ENCODE measurements at places on chromosomes 2 and 18.

DNA sequence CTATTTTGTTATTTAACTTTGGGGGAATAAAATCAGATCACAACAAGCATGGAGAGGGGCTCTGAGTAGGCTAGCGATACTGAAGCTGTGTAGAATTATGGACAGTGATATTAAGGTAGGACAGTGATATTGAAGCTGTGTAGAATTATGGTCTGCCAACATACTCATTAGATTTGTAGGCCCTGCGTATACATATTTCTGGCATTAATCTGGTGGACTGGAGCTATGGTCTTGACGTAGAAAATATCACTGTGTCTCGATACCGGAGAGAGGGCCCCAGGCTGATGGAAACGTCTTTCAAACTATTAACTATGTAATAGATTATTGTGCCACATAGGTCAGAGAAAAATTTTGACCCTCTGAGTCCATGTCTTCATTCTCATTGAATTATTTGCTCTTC lies 511.4 kb downstream of the ADCYAP1 start:
- no peak for DNase-seq

GRCh38 chr2:237570776-237571335 lies 4.5 kb downstream of the PRLH start:
- no peak for DNase-seq

DNA sequence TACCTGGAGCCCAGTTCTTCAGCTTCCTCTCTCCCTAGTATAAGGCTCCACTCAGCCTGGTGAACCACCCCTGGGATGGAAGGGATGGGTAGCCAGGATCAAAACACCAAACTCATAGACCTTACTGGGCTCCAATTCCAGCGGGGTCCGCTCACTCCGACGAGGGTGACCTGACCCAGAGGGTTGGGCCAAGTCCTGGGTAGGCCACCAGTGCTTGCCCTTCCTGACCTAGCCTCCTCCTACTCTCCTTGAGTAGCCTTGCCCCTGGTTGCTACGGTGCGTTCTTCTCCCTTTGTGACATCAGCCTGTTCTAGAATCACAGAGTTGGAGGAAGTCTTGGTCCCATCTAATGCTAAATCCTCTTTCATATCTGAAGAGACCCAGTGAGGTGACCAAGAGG lies 537 bp upstream of the STAT4 start:
- DNase-seq, result no peak

- DNase-seq, result no peak
Observed at GRCh38 chr2:12617366-12617765, 99.4 kb upstream of the TRIB2 start.

DNA sequence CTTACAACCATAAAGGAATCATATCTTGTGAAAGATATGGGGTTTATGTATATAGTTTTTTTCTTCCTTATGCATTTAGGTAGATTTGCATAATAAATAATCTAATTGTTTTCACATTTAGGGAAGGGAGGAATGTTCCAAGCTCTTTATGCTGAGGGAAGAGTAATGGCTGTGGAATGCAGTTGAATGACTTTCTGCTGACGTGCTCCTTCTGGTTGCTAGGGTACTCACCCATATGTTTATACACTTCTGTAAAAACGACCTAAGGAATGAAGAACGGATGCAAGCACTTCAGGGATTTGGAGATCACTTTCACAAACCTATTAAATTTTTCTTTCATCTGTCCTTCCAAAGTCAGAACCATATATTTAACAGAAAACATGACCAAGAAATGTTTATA lies 29.2 kb upstream of the PPP4R1 start:
- DNase-seq, result no peak

DNA sequence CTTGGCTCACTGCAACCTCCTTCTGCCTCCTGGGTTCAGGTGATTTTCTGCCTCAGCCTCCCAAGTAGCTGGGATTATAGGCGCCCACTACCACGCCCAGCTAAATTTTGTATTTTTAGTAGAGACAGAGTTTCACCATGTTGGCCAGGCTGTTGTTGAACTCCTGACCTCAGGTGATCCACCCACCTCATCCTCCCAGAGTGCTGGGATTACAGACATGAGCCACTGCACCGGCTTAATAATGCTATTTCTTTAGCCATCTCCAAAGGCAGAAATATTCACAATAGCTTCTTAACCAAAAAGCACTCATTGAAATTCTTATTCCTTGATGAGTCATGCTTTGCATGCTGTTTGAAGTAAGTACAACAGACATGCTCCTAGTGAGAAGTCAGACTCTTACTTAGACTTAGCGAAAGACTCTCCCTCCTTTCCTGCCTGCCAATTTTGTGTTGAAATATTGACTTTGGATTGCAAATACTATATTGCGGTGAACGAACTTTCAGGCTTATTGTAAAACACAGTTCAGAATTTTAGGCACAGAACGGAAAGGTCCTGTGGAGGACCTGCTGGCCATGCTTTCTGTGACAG lies 4.4 kb downstream of the ACTR3 start:
- DNase-seq, result no peak

DNA sequence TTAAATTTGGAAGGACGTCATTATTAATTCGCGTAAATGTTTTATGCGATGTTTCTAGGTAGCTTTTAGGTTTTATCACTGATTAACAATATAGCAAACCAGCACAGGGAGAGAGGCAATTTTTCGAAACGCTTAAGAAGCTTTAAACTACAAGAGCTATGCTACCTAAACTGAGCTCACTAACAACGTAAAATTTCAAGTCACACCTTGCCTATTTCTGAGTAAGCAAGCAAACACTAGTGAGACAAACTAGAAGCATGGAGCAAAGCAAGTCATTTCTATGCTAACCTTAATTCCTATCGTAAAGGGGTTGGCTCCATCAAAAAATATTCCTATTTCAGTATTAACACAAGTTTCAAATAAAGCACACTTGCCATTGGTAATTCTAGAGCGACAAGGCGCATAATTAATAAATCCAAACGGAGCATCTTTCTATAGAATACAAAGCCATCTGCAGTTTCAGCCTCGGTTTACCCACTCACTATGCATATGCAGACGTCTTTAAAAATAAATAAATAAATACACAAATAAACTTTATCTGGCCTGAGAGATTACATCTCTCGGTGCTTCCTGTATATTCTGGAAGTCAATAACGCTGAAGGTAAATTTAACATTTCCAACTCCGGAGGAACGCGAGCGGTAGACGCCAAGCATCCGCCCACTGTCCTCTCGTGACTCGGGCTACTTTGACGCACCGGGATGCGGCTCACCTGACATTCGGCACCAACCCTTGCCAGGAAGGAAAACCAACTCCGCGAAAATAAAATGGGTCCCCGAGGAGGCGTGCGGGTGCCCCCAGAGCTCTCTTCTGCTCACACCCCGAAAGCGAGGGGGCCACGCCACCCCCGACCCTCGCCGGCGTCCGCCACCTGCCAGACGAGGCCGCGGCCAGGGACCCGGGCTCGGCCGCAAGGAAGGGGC lies 947 bp downstream of the ITSN2 start:
- DNase-seq, result no peak

GRCh38 chr2:43018179-43019024 lies 208.0 kb downstream of the ZFP36L2 start:
- no peak for DNase-seq

- no peak for DNase-seq
Observed at GRCh38 chr2:203659331-203660049, 46.9 kb upstream of the CD28 start.

- no peak for DNase-seq
Observed at GRCh38 chr2:143001501-143001900, 124.0 kb downstream of the KYNU start.

DNA sequence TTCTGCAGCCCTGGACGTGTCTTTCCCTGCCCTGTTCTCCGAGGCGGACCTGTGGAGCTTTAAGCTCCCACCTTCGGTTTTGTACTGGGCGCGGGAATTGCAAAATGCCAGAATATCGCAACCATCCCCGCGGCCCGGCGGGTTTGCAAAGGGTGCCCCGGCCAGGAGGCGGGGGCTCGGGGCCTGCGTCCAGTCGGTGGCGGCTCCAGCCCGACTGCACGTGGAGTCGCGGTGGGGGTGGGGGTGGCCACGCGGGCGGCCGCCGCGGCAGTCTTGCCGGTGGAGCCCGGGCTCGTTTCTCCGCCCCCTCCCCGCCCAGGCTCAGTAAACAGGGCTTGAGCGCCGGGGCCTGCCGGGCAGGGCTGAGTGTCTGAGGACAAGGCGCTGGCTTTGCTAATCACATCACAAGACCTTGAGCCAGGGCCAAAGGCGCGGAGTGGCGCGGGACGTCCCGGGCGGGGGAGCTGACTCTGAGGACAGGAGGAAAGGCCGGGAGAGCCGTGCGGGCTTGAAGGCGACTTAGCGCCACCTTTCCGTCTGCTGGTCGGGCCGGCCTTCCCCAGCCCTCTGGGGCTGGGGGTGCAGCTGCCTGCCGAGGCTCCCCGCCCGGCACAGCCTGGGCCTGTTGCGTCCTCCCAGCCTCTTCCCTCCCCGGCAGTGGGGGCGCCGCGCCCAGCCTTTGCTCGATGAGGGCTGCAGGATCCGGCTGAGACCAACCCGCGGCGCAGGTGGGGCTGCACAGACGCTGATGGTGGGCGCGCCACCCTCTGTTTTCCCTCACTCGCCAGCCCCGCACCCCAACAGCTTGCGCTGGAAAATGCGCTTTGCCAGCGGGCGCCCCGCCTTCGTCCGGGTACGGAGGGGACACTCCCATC lies 786 bp upstream of the ZFP36L2 start:
- peak; percentile 78 for DNase-seq

DNA sequence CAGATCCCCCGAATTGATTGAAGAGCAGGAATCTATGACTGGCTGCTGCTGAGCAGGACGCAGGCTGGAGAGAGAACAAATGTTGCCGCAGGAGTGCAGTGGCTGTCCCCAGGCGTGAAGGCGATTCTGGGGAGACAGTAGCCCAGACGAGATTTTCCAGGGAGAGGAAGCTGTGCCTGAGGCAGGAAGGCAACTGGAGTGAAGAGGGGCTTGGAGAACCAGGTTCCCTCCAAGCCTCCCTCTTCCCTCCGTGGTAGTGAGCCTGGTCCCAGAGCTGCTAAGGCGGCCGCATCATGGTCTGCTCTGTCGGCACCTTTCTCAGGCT lies 1.3 kb upstream of the NPPC start:
- peak; percentile 11 for DNase-seq

DNA sequence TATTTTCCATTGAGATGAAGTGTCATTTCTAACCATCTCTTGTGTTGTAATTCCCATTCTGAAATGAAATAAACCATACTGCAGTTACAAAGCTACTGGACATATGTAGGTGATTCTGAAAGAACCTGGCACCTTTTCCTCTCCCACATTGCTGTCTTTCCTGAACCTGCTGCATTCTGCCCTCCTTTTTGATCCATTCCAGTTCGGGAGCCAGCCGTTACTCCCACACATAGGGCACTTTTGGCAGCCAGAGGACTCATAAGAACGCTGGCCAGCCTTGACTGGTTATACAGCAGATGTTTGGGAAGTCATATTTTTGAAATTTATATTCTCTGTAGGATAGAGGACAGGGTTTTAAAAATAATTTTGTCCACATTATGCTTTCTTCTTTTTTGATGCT lies 369.8 kb upstream of the CDH7 start:
- no peak for DNase-seq

DNA sequence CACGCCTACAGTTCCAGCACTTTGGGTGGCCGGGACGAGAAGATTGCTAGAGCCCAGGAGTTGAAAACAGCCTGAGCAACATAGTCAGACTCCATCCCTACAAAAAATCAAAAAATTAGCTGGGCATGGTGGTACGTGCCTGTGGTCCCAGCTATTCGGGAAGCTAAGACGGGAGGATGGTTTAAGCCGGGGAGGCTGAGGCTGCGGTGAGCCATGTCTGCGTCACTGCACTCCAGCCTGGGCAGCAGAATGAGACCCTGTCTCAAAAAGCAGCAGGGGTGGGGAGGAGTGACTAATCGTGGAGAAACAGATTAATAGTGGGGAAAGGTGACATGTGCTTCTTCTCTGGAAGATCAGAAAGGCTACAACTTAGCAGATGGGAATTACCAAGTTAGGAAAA lies 58.1 kb upstream of the GPC1 start:
- DNase-seq, result no peak

DNA sequence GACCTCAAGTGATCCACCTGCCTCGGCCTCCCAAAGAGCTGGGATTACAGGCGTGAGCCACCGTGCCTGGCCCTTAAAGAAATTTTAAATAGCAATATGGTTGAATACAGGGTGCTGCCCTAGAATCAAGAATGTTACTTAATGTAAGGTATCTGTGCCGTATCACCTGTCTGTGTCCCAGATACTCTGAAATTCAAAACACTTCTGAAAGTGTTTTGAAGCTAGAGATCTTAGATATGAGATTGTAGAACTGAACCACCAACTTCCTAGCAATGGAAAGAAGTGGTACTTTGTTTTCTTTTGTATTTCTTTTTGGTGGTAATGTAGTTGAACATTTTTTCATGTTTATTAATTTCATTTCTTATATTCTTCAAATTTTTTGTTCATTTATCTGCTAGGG lies 13.0 kb downstream of the PTPN4 start:
- no peak for DNase-seq

GRCh38 chr2:212968284-212969081 lies 182.9 kb downstream of the IKZF2 start:
- no peak for DNase-seq

DNA sequence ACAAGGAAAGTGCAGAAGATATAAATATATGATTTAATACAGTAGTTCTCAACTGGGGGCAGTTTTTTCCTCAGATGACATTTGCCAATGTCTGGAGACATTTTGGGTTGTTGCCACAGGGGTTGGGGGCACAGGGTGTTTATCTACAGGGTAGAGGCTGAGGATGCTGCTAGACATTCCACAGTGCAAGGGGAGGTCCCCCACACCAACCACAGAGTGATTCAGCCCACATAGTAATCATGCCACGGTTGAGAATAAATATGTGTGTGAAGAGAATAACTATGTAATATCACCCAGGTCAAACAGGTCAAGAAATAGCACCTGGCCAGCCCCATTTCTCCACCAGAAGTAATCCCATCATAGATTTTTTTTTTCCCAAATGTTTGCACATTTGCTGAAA lies 17.9 kb downstream of the DYSF start:
- no peak for DNase-seq

DNA sequence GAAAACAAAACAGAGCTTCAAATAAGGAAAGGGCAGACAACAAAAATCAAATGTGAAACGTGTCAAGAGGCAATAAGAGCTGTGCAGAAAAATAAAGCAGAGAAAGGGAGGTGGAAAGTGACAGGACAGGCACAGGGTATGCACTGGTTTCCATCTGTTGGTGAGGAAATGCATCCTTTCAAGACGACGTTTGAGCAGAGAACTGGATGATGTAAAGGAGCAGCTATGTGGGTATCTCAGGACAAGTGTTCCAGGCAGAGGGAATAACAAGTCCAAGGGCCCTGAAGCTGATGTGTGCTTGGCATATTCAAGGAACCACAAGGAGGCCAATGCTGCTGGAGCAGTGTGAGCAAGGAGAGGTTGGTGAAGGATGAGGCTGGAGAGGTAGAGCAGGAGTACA lies 168.9 kb upstream of the SERPINE2 start:
- no peak for DNase-seq

- no peak for DNase-seq
Observed at GRCh38 chr2:174076040-174076439, 110.9 kb upstream of the SP3 start.
